Astrocyte (in vitro differentiated cells and primary cell): ENCODE measurements at places on chromosomes 2 and 18.

DNA sequence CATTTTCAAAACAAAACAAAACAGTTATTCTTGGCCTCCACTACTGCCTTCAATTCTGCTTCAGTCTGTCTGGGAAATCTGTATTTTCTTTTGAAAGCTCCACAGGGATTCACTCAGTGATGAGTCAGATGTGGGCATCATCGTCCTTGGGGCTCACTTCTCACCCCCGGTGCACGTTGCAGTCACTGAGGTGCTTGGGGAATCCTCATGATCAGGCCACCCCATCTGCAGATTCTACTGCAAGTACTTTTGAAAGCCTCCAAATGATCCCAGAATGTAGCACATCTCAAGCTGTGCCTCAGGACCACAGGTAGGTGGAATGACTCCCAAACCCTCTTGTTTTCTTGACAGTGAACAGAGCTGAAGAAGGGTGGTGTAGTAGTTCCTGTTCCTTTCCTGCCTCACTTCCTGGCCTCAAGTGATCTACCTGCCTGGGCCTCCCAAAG, 34.3 kb downstream of the LPIN2 start:
- no peaks in the 10 kb centered on the region for H3K27me3 ChIP-seq
- peak; percentile 79 for DNase-seq
- H3K36me3 ChIP-seq, result no peaks in the 10 kb centered on the region
- H3K4me1 ChIP-seq, result peaks cover 34% of the 10 kb centered on the region

- no peaks in the 10 kb centered on the region for H3K4me1 ChIP-seq
- no peak overlapping the region for H3K4me3 ChIP-seq
- no peaks in the 10 kb centered on the region for H3K27me3 ChIP-seq
- H3K36me3 ChIP-seq, result no peaks in the 10 kb centered on the region
- DNase-seq, result peak; percentile 23
These were observed 53.4 kb downstream of the DNER start for GRCh38 chr2:229660951-229661350.

DNA sequence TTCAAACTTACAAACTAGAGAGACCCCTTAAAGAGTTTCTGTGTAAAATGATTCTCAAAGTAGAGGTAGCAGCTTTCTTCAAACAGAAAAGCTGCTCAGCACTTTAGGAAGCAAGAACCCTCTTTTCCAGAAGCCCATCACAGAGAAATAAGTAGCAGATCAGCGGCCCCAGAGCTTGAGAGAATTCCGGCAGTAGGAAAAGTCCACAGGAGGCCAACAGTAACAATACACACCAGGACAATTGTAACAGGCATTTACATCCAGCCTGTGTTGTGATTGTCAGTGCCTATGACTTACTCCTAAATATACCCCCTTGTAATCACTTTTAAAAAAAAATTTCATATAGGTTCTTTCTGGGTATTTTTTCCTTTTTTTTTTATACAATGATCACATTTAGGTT, 161.4 kb upstream of the ACVR2A start:
- no peak for DNase-seq
- H3K27ac ChIP-seq, result no peak overlapping the region

DNA sequence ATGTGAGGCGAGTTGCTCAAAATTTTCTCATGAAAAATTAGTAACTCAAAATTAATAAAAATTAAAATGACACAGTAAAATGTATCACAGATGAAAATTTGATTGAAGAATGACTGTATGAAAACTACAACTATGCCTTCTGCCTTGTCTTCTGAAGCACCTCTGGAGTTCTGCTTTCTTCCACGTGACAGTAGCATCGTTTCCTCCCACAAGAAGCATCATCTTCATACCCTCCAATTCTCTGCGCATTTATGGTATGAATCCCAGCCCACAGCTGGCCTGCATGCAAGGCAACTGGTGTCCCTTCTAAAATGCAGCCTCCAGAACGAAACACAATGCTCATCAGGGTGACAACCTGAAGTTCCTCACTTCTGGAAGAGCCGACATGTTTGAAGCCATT, 189.9 kb downstream of the MYO1B start:
- no peaks in the 10 kb centered on the region for H3K36me3 ChIP-seq
- no peaks in the 10 kb centered on the region for H3K27me3 ChIP-seq
- no peak for DNase-seq
- H3K4me1 ChIP-seq, result no peaks in the 10 kb centered on the region
- H3K27ac ChIP-seq, result no peak overlapping the region

DNA sequence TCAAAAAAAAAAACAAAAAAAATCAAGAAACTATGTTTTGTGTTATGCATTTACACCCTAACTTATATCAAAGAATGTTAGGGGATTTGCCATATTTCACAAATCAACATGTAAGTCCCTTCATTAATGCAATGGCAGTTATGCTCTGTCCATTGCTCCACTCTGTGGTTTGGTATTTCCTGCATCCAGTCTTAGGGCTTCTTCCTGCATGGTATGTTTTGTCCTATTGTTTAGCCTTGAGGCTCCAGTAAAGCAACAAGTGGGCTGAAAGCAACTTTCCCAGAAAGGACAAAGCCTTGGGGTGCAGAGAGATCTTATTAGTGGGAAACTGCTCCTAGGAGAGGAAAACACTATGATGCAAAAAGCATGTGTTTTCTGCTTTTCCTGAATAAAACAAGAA, 474.1 kb downstream of the IRS1 start:
- no peaks in the 10 kb centered on the region for H3K36me3 ChIP-seq
- H3K27ac ChIP-seq, result no peak overlapping the region
- H3K27me3 ChIP-seq, result no peaks in the 10 kb centered on the region

DNA sequence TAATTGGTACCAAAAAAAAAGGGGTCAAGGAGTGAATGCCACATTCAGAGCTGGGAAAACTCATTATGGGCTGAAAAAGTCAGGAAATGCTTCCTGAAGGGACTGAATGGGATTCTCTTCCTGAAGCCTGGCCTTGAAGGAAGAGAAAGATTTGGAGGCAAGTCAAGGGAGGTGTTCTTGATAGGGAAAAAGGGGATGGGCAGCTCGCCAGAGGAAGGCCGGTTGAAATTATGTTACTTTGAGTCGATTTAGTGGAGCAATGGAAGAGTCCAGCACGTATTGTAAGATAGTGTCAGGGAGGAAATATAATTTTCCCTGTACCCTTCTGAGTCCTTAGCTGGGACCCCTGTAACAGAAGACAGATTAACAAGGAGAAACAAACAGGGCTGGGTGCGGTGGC, 115.3 kb upstream of the STPG4 start:
- no peak for DNase-seq
- peak overlapping the region; percentile 71 for H3K27ac ChIP-seq
- H3K4me1 ChIP-seq, result peaks cover 32% of the 10 kb centered on the region
- H3K27me3 ChIP-seq, result no peaks in the 10 kb centered on the region
- H3K4me3 ChIP-seq, result no peak overlapping the region

GRCh38 chr18:11733031-11733430, 44.0 kb downstream of the GNAL start:
- no peaks in the 10 kb centered on the region for H3K4me1 ChIP-seq
- H3K27ac ChIP-seq, result no peak overlapping the region
- no peaks in the 10 kb centered on the region for H3K36me3 ChIP-seq
- peak overlapping the region; percentile 44 for H3K4me3 ChIP-seq
- H3K27me3 ChIP-seq, result peaks cover 31% of the 10 kb centered on the region

DNA sequence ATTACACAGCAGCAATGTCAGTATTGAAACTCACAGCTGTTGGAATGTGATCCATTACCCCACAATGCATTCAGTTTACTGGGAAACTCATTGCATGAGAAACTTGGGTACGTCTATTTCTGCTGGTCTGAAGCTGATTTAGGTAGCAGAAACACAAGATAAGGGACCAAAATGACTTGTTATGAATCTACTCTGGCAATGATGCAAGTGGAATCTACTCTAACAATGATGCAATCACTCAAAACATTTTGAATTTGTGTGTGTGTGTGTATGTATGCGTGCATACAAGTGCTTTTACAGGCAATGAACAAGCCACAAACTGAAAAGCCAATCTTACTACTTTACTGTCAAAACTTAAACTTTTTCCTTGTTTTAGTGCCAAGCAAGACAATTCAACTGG, 406.7 kb downstream of the ADCYAP1 start:
- H3K27ac ChIP-seq, result no peak overlapping the region
- H3K4me1 ChIP-seq, result no peaks in the 10 kb centered on the region
- no peak for DNase-seq
- H3K36me3 ChIP-seq, result no peaks in the 10 kb centered on the region

GRCh38 chr18:12895626-12896025, 11.6 kb upstream of the PTPN2 start:
- DNase-seq, result no peak
- no peaks in the 10 kb centered on the region for H3K36me3 ChIP-seq
- H3K4me3 ChIP-seq, result no peak overlapping the region
- no peak overlapping the region for H3K27ac ChIP-seq
- H3K27me3 ChIP-seq, result peaks cover 15% of the 10 kb centered on the region
- no peaks in the 10 kb centered on the region for H3K4me1 ChIP-seq

DNA sequence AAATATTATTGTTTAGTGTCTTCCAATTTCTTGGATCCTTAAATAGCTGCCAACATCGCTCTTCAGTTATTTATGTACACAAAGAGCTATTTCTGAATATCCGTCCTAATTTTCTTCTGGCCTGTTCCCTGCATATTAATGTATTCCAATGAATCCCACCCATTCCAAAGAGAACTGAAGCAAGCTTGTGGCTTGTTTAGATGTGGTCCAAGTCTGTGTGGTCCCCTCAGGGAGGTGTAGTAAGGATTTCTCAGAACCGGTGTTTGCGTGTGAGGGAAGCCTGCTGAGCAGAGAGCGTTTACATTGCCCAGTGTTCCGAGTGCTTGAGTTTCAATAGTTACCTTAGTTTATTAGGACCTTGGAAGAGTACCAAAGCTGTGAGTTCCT, 25.1 kb upstream of the IL1R1 start:
- H3K4me3 ChIP-seq, result no peak overlapping the region
- peaks cover 38% of the 10 kb centered on the region for H3K4me1 ChIP-seq
- H3K27ac ChIP-seq, result no peak overlapping the region
- no peaks in the 10 kb centered on the region for H3K27me3 ChIP-seq
- no peaks in the 10 kb centered on the region for H3K36me3 ChIP-seq

GRCh38 chr2:234211797-234212196, 161.3 kb downstream of the SPP2 start:
- no peaks in the 10 kb centered on the region for H3K27me3 ChIP-seq
- no peak overlapping the region for H3K27ac ChIP-seq
- H3K4me3 ChIP-seq, result no peak overlapping the region
- no peak for DNase-seq
- H3K4me1 ChIP-seq, result peaks cover 3% of the 10 kb centered on the region
- no peaks in the 10 kb centered on the region for H3K36me3 ChIP-seq

DNA sequence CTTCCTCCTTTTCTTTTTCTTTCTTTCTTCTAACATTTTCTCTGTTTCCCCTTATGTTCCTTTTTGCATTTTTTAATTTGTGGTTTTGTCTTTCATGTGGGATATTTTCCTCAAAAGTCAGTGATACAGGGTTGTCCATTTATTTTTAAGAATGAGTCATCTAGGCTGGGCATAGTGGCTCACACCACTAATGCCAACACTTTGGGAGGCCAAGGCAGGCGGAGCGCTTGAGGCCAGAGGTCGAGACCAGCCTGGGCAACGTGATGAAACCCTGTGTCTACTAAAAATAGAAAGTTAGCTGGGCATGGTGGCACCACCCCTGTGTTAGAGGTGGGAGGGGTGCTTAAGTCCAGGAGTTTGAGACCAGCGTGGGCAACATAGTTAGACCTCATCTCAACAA, 35.8 kb downstream of the KATNAL2 start:
- no peaks in the 10 kb centered on the region for H3K4me1 ChIP-seq
- H3K4me3 ChIP-seq, result no peak overlapping the region
- no peak for DNase-seq
- H3K27ac ChIP-seq, result no peak overlapping the region
- no peaks in the 10 kb centered on the region for H3K36me3 ChIP-seq

- H3K36me3 ChIP-seq, result peaks cover 71% of the 10 kb centered on the region
- no peaks in the 10 kb centered on the region for H3K27me3 ChIP-seq
- peak overlapping the region; percentile 28 for H3K27ac ChIP-seq
- H3K4me1 ChIP-seq, result no peaks in the 10 kb centered on the region
- DNase-seq, result no peak
These were observed 35.7 kb downstream of the WDR43 start for GRCh38 chr2:28930205-28930604.

GRCh38 chr2:236617221-236617737, 47.7 kb downstream of the ACKR3 start:
- no peaks in the 10 kb centered on the region for H3K36me3 ChIP-seq
- H3K4me1 ChIP-seq, result no peaks in the 10 kb centered on the region
- H3K27me3 ChIP-seq, result peaks cover 28% of the 10 kb centered on the region

- no peak overlapping the region for H3K27ac ChIP-seq
These were observed 42.0 kb downstream of the PKP4 start for GRCh38 chr2:158498749-158499136.

DNA sequence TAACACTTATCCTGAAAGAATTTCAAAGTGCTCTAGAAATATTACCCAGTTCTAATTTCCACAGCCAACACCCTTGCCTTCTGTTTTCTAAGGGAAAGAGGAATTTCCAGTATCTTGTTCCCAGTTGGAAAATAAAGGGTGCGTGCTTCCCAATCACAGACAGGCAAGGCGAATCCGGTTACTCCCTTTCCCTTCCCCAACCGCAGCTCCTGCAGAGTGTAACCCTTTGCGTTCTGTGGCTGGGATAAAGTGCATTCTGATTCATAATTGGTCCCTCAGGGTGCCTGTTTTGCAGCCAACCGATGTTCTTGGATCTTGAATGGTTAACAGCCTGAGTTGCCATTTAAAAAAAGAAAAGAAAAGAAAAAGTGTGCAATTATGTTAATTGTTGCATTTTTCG, 40.6 kb upstream of the PGAP1 start:
- no peaks in the 10 kb centered on the region for H3K27me3 ChIP-seq
- peak; percentile 68 for DNase-seq
- no peak overlapping the region for H3K27ac ChIP-seq
- no peaks in the 10 kb centered on the region for H3K36me3 ChIP-seq
- no peaks in the 10 kb centered on the region for H3K4me1 ChIP-seq
- H3K4me3 ChIP-seq, result no peak overlapping the region

GRCh38 chr2:122960759-122961641, 1064.1 kb upstream of the CNTNAP5 start:
- no peak overlapping the region for H3K4me3 ChIP-seq
- no peak overlapping the region for H3K27ac ChIP-seq
- no peaks in the 10 kb centered on the region for H3K27me3 ChIP-seq
- H3K36me3 ChIP-seq, result no peaks in the 10 kb centered on the region
- DNase-seq, result peak; percentile 62
- peaks cover 3% of the 10 kb centered on the region for H3K4me1 ChIP-seq

DNA sequence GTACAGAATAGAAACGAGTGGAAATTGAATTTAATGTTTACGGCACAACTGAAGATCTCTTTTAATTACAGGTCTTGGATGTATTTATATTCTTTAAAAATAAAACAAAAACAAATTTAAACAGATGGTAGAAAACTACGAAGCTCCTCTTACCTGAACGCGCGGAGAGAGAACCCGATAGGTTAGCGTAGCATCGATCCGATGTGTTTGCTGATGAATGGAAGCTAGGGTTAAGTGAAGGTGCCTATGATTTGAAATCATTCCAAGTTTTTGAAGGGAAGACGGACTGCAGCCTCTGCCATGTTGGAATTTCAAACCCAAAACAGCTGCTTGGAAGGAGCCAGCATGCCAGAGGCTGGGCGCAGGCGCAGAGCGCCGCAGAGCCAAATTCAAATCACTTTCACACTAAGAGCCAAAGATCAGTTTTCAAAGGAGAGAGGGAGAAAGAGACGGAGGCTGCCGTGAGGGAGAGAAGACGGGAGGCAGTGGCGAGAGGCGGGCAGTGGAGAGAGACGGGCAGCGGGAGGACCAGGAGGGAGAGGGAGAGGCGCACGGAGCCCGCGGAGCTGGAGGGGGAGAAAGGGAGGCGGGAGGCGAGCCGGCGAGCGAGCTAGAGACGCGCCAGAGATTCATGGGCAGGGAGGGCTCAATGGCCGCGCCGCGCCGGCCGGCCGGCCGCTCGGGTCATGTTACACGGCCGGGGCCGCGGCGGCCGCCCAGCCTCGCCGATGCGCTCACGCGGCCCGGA, at the start of gene FIGN:
Gene FIGN (minus strand): TSS at position 324 of the 748 bp plus-strand sequence. CDS start 1,081 bp downstream, outside the sequence.
- DNase-seq, result peak; percentile 85
- H3K4me3 ChIP-seq, result peak within 1 kb of the TSS; percentile 95
- H3K36me3 ChIP-seq, result no peaks in the 10 kb centered on the region
- H3K27me3 ChIP-seq, result no peaks in the 10 kb centered on the region
